Astrocyte (in vitro differentiated cells and primary cell): ENCODE measurements at places on chromosomes 1 and 21. TPM values are rescaled to one million over a fixed set of nuclear protein-coding genes. Genes with fewer than 3 reads are reported as not detected.

ZYG11B gene
- 20.4 and 22.1 TPM in 2 replicates for total RNA-seq

PLEKHA6 gene
- total RNA-seq: 1.5 and 2.7 TPM in 2 replicates

SLC2A5 gene
- total RNA-seq: 0.79 and 2.6 TPM in 2 replicates

PPIAL4G gene
- not detected in 2 replicates for total RNA-seq

TRPM2 gene
- 0.48 and 0.79 TPM in 2 replicates for total RNA-seq

SLC22A15 gene
- 10.3 and 12.0 TPM in 2 replicates for total RNA-seq
